NCI-H460 (cell line): ENCODE measurements at places on chromosomes 2 and 18.
A peak's percentile ranks its signal among the peaks of the same experiment; 100 is the strongest.

GRCh38 chr2:239195992-239196391, 204.8 kb downstream of the HDAC4 start:
- DNase-seq: no peak

- DNase-seq: no peak
These were observed 149.7 kb upstream of the KLHL29 start for GRCh38 chr2:23235292-23235691.

DNA sequence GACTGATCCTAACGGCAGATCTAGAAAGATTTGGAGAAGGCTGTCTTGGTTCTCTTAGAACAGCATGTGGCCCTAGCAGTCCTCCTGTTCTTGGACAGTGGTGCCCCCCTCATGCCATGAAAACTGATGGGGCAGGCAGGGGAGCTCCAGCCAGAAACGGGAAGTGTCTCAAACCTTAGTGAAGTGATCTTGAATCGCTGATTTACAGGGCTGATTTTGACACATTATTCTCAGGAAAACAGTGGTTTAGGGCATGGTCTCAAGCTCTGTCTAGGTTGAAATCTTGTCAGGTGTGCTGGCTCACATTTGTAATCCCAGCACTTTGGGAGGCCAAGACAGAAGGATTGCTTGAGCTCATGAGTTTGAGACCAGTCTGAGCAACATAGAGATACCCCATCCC, 37.8 kb downstream of the SRSF7 start:
- DNase-seq: no peak

- peak; percentile 71 for DNase-seq
These were observed 8.3 kb downstream of the SLC4A5 start for GRCh38 chr2:74334931-74335333.

GRCh38 chr2:176079831-176080539, 3.8 kb downstream of the EVX2 start:
- peak; percentile 33 for DNase-seq

DNA sequence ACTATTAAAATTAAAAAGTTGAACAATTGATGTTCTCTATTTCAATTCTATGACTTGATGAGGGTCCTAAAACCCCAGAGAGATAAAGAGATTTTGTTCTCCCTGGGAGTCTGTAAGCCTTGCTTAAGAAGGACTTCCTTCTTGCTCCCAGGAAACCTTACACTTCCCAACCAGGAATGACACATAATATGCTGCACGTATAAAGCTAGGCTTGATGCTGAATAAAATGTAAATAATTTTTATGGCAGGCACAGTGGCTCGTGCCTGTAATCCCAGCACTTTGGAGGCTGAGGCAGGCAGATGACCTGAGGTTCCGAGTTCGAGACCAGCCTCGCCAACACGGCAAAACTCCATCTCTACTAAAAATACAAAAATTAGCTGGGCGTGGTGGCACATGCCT, 27.8 kb downstream of the SPIRE1 start:
- DNase-seq: no peak

DNA sequence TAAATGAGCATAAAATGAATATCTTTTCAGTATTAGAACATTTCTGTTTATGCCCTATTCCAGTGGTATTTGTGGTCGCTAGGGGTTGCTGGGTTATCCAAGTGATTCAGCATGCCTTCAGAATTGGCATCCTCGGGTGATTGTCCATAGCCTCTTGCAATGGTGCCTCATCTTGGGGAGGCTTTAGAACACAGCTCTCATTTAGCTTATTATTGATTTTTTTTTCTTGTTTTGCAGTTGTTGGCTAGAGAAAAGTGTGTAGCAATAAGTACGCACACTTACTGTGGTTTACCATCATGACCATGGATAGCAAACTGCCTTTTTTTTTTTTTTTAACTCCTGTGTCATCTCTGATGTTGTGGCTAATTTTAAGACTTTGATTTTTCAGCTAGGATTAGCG, 33.6 kb downstream of the PLEKHA3 start:
- no peak for DNase-seq

DNA sequence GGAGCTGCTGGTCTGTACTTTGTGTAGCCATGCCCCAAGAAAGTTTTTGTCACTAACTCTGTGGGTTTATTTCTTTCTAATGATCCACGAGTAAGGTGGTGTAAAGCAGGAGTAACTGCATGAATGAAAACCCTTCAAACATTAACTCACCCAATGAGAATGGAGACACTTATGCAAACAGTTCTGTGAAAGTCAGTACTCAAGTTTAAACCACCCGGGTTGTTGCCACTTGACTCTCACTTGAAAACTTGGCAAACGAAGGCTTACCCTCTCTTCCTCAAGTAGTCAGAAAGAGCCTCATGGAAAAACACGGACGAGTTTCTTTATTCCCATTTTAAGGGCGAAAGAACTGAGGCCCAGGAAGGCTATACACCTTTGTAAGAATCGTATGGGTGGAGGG, 117.5 kb downstream of the MMADHC start:
- no peak for DNase-seq

DNA sequence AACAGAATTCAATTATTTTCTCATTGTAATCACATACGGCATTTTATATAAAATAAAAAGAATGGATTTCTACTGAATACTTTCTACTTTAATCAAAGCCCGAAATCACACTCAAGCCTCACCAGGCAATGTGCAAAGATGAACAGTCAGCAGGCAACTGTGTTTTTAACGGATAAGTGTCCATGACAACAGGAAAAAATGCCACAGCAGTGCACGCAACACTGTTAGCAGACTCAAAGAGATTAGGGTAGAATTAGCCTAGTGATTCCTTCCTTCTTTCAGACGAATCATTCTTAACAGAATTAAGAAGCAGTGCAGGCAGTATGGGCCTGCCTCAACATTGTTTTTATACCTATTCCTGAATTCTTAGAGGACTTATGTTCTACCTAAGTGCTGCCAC, 135.6 kb downstream of the CDH2 start:
- no peak for DNase-seq

- DNase-seq: no peak
These were observed 40.2 kb downstream of the ONECUT2 start for GRCh38 chr18:57475408-57475807.

DNA sequence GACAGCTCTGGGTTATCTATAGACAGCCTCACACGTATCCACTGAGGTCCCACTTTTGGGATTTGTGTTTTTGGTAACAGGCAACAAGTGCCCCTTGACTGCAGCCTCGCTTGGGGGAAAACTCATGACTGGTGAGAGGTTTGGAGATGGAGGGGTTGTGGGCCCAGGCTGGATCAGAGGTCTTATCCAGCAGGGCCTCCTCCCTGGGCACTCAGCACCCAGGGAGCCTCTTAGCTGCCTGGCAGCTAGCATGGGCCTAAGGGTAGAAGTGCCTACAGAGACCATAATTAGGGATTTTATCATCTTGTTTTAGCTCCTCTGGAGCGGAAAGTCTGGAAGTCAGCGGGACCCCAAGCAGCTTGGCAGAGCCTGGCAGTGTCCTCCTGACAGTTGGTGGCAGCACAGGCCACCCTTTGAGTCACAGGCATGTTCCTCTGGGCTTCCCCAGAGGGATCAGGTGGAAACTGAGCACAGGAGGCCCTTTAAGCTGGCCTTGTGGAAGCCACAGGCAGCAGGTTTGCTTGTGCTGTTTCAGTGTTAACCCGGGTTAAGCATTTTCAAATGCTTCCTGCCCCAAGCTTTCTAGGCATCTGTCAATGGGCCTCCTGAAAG, 143.1 kb downstream of the KCTD1 start:
- DNase-seq: peak; percentile 30

DNA sequence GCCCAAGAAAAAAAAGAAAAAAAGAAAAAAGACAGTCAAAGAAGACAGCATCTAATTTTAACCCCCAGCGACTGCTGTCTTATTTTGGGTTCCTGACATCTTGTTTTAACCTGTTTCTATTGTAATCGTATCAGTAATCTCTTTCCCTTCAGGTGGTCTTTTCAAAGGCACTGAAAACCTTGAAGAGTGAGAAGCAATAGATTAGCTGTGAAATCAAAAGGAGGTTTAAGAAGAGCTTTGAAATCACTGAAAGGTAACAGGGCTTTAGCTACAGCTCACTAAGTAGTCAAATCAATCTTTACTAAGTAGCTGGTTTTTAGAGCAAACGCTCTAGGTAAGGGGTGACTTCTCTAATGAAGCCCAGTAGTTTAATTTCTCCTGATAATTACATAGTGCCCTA, 5.4 kb upstream of the TANC1 start:
- no peak for DNase-seq

DNA sequence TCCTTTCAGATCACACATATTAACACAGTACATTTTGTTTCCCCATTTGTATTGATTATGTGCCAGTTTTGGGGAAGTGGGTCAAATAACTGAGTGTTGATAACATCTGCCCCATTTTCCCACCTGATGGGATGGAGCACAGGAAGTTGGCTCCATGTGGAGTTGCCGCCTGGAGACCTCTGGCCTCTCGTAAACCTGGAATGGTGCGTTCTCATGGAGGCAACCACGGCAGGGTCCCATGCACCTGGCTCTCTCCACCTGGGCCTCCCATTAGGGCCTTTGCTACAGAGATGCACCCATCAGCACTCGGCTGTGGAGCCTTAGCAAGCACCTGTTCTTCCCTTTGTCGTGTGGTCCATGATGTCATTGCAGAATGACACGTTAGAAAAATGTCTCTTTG, 130.6 kb downstream of the MBP start:
- no peak for DNase-seq

DNA sequence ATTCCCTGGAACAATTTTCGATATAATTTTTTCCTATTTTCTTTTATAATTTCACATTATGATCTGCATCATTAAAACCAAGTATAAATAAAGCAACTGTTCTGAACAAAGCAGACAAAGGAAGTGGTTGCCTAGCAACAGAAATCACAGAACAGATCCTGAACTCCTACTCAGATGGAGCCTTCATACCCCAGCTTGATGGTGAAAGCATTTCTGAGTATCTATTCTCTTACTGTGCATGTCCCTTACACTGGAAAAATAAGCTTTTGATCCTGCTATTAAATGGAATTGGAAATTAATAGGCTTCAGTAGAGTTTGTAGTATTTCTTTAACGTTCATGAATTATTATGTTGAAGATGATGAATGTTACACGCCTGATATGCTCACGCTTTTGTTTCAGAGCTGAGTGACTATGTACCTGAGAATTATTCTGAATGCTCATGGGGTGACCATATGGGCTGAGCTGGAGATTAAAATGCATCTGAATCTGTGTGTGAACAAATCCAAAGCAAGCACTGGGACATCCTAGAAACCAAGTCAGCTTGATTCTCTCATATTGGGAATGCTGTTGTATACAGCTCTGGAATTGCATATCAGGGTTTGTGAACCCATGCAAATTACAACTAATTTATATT, 254.0 kb downstream of the KCNJ3 start:
- no peak for DNase-seq

DNA sequence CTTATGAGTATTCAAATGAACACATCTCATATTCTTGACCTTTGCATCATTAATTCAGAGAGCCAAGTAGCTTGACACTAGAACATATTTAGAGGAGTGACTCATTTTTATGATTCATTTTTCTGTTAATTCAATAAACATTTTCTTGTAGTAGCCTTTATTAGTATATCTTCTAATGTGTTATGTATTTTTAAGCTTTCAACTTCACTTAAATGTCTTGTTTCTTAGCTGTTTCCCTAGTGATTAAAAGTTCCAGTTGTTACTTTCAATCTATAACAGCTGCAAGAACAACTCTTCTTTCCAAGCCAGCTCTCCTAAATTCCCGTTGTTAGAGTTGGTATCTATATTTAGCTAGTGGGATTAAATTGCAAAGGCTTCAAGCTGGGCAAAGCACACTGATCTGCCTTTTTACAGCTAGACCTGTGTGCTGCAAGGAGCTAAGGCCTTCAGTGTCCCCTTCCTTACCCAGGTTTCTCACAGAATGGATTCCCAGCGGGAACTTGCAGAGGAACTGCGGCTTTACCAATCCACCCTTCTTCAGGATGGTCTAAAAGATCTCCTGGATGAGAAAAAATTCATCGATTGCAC, at the start of gene KLHL41:
Gene KLHL41, plus strand, starts transcription at position 405 of the 588 bp plus-strand sequence. Its CDS starts 77 bp downstream, at position 482.
- no peak for DNase-seq

DNA sequence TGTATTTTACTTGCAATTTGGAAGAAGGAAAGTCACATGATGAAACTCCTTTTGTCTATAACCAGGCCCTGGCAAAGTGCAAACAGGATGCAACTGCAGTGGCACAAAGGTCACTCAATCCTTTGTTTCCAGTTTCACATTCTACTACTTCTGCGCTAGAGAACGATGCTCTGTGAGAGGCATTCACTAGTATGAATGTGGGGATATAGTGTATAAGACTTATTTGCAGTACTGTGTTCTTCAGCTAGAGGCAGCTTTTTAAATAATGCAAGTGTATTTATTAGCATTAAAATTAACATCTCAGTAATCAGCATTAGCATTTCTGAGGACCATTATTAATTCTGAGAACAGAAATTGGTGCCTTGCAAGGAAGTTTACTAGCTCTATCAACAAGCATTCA, 68.9 kb downstream of the PRPF40A start:
- no peak for DNase-seq

- DNase-seq: no peak
These were observed 112.5 kb downstream of the MREG start for GRCh38 chr2:215900843-215901242.

- DNase-seq: no peak
These were observed 465 bp downstream of the SEPTIN10 start for GRCh38 chr2:109613081-109613921.

GRCh38 chr2:47056868-47057686, 98.0 kb downstream of the STPG4 start:
- no peak for DNase-seq

DNA sequence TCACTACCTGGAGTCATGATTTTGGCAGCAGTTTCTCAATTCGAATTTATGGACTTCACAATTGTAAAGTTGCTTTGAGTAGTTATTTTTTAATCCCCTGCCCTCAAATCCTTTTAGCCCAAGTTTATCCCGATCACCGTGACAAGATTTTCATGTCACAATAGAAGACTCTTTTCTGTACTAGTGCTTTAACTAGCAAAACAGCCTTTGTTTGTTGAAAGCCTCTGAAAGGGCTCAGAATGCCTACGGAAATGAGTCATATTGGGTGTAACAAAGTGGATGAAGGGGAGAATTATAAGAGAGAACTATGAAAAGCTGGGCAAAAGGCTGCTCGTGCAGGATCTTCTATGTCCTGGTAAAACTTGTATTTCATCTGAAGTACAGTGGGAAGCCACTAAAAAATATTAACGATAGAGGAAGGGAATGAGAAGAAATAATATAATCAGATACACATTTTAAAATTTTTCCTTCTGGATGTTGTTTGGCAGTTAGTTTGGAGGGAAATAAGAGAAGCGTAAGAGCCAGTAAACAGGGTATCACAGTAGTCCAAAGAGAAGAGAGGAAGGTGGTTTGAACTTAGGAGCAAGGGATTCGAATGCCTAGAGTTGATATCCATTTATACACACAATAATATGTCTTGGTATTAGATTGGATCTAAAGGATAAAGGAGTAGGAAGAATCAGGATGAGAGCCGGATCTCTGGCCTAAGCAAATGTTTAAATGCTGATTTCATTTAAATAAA, 114.9 kb downstream of the GALNT13 start:
- DNase-seq: peak; percentile 84

DNA sequence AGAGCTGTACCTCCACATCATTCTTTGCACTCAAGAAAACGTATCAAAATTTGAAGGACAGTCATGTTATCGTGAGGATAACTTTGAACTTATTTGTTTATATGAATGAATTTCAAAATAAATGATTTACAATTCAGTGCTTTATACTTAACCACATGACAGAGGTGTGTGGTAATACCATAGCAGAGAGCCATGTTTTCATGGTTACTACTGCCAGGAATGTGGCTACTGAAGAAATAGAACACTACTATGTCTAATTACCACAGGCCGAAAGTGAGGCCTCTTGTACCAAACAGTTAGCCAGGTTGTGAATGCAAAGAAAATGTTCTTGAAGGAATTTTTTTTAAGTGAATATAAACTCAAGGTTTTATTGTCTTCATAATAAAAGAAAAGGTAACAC, 49.2 kb downstream of the AAK1 start:
- no peak for DNase-seq

GRCh38 chr18:55097456-55098170, 138.4 kb upstream of the CCDC68 start:
- no peak for DNase-seq
